ENCODE measurements at places on chromosomes 3 and 15. TPM values are rescaled to one million over a fixed set of nuclear protein-coding genes. Genes with fewer than 3 reads are reported as not detected.

- no peaks in the 10 kb centered on the region for H3K27me3 ChIP-seq
- H3K27ac ChIP-seq, result no peak overlapping the region
- DNase-seq, result no peak
- H3K4me1 ChIP-seq, result no peaks in the 10 kb centered on the region
These were observed 47.7 kb downstream of the MECOM start for GRCh38 chr3:169615833-169616232.

DNA sequence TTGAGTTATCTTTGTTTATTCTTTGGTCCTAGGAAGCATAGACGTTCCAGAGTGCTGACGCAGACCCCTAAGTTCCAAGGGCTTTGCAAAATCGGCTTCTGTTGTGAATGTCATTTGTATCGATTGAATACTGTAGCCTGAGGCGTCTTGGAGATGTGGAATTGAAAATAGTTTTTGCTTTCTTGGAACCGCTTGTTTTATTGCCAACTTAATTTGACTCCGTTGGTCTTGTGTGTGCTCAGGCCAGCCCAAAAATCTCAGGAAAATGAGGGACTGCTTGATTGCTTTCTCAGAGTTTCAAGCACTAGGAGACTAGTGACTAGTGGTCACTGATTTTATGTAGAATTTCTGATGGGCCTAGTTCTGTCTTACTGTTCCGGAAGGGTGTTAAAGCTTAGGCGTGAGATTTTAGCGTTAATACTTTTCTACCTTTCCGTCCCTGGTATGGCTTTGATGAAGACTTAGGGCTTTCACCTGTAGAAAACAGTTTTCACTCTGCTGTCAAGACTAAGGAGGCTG lies 263 bp upstream of the UTS2B start:
- peak overlapping the region; percentile 95 for H3K27ac ChIP-seq
- H3K4me1 ChIP-seq, result no peaks in the 10 kb centered on the region
- H3K4me3 ChIP-seq, result peak overlapping the region; percentile 96
- H3K27me3 ChIP-seq, result no peaks in the 10 kb centered on the region

GRCh38 chr15:39882602-39883001 lies 37.5 kb downstream of the GPR176 start:
- DNase-seq, result no peak
- no peak overlapping the region for H3K4me3 ChIP-seq
- no peaks in the 10 kb centered on the region for H3K27me3 ChIP-seq
- H3K4me1 ChIP-seq, result no peaks in the 10 kb centered on the region
- no peak overlapping the region for H3K27ac ChIP-seq

DNA sequence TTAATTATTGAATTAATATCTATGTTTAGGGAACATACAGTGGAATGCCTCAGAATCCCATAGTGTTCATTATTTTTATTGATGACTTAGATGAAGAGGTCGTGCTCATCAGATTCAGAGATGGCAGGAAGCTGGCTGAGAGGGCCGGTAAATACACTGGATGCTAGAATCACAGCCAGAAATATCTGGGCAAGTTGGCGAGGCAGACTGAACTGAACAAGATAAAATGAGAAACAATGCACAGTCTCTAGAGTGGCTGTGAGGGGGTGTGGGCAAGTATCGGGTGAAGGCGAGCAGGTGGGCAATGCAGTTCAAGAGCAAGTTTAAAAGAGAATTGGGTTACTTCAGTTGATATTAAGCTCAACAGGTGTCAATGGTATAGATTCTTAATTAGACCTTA lies 5.9 kb downstream of the DGKG start:
- no peak overlapping the region for H3K27ac ChIP-seq
- DNase-seq, result no peak
- no peaks in the 10 kb centered on the region for H3K36me3 ChIP-seq
- no peak overlapping the region for H3K4me3 ChIP-seq
- no peaks in the 10 kb centered on the region for H3K4me1 ChIP-seq

- no peak overlapping the region for H3K4me3 ChIP-seq
- no peaks in the 10 kb centered on the region for H3K36me3 ChIP-seq
- no peaks in the 10 kb centered on the region for H3K27me3 ChIP-seq
- no peaks in the 10 kb centered on the region for H3K4me1 ChIP-seq
- no peak for DNase-seq
These were observed 72.4 kb downstream of the RHCG start for GRCh38 chr15:89423981-89424380.

GRCh38 chr3:126867190-126867862 lies 115.6 kb upstream of the PLXNA1 start:
- H3K4me1 ChIP-seq, result no peaks in the 10 kb centered on the region
- H3K36me3 ChIP-seq, result no peaks in the 10 kb centered on the region
- H3K27me3 ChIP-seq, result no peaks in the 10 kb centered on the region

GRCh38 chr3:39502838-39503145 lies 35.3 kb downstream of the MOBP start:
- no peaks in the 10 kb centered on the region for H3K36me3 ChIP-seq
- DNase-seq, result no peak
- H3K27ac ChIP-seq, result no peak overlapping the region
- H3K27me3 ChIP-seq, result no peaks in the 10 kb centered on the region
- peak overlapping the region; percentile 48 for H3K4me3 ChIP-seq

- no peak for DNase-seq
- H3K27me3 ChIP-seq, result peaks cover 96% of the 10 kb centered on the region
- no peaks in the 10 kb centered on the region for H3K36me3 ChIP-seq
- no peak overlapping the region for H3K4me3 ChIP-seq
- peaks cover 8% of the 10 kb centered on the region for H3K4me1 ChIP-seq
These were observed 4.3 kb downstream of the ONECUT1 start for GRCh38 chr15:52785672-52786406.

- H3K36me3 ChIP-seq, result no peaks in the 10 kb centered on the region
- no peak overlapping the region for H3K4me3 ChIP-seq
- H3K27ac ChIP-seq, result no peak overlapping the region
- no peaks in the 10 kb centered on the region for H3K4me1 ChIP-seq
- H3K27me3 ChIP-seq, result no peaks in the 10 kb centered on the region
These were observed 550.5 kb upstream of the GBE1 start for GRCh38 chr3:82311901-82312300.

- DNase-seq, result no peak
- H3K27ac ChIP-seq, result no peak overlapping the region
- H3K36me3 ChIP-seq, result no peaks in the 10 kb centered on the region
- H3K4me1 ChIP-seq, result no peaks in the 10 kb centered on the region
- H3K4me3 ChIP-seq, result no peak overlapping the region
These were observed 217.8 kb downstream of the UACA start for GRCh38 chr15:70545526-70545925.

Gene FBXL2
- 19.7 TPM for total RNA-seq

DNA sequence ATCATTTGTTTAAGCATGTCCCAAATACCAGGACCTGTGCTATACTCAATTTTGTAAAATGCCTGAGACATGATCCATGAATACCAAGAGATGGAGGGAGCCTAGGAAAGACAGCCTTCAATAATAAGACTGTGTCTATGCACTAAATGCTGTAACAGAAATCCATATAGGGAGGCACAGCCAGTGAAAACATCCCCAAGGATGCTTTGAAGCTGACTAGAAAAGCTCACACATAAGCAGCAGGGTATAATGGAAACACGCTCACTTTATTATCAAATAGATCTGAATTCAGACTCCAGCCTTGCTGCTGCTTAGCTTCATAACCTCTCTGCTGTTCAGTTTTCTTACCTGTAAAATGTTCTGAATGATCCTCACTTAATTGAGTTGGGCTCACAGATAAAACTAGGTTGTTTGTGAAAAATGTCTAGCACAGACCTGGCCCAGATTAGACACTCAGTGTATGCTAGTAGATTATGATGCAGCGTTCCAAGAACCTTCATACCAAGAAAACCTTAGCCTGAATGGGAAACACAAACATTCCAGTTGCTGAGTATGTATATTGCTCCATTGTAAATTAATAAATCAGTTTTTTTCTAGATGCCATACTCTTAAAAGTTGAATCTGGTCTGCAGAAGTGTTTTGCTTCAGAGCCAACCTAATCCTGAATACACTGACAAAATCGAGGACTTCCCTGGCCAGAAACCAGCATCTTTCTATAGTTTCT lies 3.8 kb upstream of the LARP6 start:
- no peak for DNase-seq
- H3K4me3 ChIP-seq, result no peak overlapping the region
- no peaks in the 10 kb centered on the region for H3K36me3 ChIP-seq
- H3K4me1 ChIP-seq, result no peaks in the 10 kb centered on the region
- H3K27ac ChIP-seq, result peak overlapping the region; percentile 48

Gene CAMK2N2
- total RNA-seq, result not detected

GRCh38 chr3:126886217-126886616 lies 96.7 kb upstream of the PLXNA1 start:
- no peaks in the 10 kb centered on the region for H3K27me3 ChIP-seq
- H3K4me1 ChIP-seq, result no peaks in the 10 kb centered on the region
- H3K4me3 ChIP-seq, result no peak overlapping the region
- H3K27ac ChIP-seq, result no peak overlapping the region

GRCh38 chr3:164806188-164806587 lies 272.1 kb downstream of the SI start:
- no peak overlapping the region for H3K27ac ChIP-seq
- no peaks in the 10 kb centered on the region for H3K27me3 ChIP-seq
- H3K4me3 ChIP-seq, result no peak overlapping the region
- no peak for DNase-seq

Gene ANKRD34C
- total RNA-seq, result not detected

- no peaks in the 10 kb centered on the region for H3K36me3 ChIP-seq
- no peaks in the 10 kb centered on the region for H3K27me3 ChIP-seq
- DNase-seq, result no peak
- no peak overlapping the region for H3K4me3 ChIP-seq
These were observed 12.4 kb downstream of the NDUFB4 start for GRCh38 chr3:120608506-120608905.

GRCh38 chr15:75895731-75896130 lies 7.9 kb upstream of the FBXO22 start:
- DNase-seq, result no peak
- H3K4me1 ChIP-seq, result no peaks in the 10 kb centered on the region
- H3K27me3 ChIP-seq, result no peaks in the 10 kb centered on the region
- no peak overlapping the region for H3K27ac ChIP-seq

DNA sequence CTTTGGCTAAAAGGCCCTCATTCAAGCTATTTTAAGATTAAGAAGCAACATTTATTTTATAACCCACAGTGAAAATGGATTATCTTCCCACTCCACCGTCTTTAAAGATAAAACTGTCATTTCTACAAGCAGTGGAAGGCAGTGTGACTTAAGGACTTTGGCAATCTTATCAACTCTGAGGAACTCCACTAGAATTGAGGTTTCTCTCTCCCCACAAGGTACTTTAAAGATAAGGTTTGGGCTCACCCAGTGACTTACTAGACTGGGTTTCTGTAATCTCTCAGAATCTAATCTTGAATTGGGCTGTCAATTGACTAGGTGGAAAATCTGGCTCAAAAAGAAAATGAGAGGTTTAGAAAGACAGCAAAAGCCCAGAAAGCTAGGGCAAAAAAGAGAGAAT lies 21.7 kb downstream of the ZNF385D start:
- H3K4me1 ChIP-seq, result no peaks in the 10 kb centered on the region
- no peaks in the 10 kb centered on the region for H3K36me3 ChIP-seq

DNA sequence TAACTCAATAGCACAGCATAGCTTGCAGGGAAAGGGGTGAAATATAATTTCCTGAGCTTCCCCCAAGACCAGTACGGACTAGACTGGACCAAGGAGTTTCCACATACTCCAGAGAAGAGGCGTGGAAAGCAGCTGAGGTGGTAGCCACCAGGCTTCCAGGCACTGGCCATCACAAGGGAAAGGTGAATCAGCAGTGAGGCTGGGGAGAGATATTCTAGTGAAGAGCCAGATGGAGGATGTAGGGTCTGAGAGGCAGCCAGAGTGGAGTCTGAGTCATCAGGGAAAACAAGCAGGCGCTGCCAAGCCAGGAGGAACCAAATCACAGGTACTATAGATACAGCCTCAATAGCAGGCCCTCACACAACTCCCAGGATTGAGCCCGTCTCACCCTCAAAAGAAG lies 9.6 kb upstream of the RASA2 start:
- no peaks in the 10 kb centered on the region for H3K36me3 ChIP-seq
- no peaks in the 10 kb centered on the region for H3K27me3 ChIP-seq
- no peak overlapping the region for H3K4me3 ChIP-seq
- no peaks in the 10 kb centered on the region for H3K4me1 ChIP-seq
- H3K27ac ChIP-seq, result no peak overlapping the region

GRCh38 chr3:66035763-66036477 lies 2.8 kb downstream of the MAGI1 start:
- H3K4me3 ChIP-seq, result peak overlapping the region; percentile 75
- no peaks in the 10 kb centered on the region for H3K36me3 ChIP-seq
- DNase-seq, result no peak
- H3K27me3 ChIP-seq, result no peaks in the 10 kb centered on the region
- peaks cover 13% of the 10 kb centered on the region for H3K4me1 ChIP-seq

- no peaks in the 10 kb centered on the region for H3K36me3 ChIP-seq
- H3K4me1 ChIP-seq, result no peaks in the 10 kb centered on the region
- no peak for DNase-seq
- no peaks in the 10 kb centered on the region for H3K27me3 ChIP-seq
- no peak overlapping the region for H3K27ac ChIP-seq
These were observed 36.8 kb upstream of the SCAANT1 start for GRCh38 chr3:63949005-63949404.

- no peaks in the 10 kb centered on the region for H3K36me3 ChIP-seq
- no peaks in the 10 kb centered on the region for H3K27me3 ChIP-seq
- no peak overlapping the region for H3K4me3 ChIP-seq
- DNase-seq, result no peak
These were observed 25.2 kb downstream of the ARPP21 start for GRCh38 chr3:35664460-35664919.

DNA sequence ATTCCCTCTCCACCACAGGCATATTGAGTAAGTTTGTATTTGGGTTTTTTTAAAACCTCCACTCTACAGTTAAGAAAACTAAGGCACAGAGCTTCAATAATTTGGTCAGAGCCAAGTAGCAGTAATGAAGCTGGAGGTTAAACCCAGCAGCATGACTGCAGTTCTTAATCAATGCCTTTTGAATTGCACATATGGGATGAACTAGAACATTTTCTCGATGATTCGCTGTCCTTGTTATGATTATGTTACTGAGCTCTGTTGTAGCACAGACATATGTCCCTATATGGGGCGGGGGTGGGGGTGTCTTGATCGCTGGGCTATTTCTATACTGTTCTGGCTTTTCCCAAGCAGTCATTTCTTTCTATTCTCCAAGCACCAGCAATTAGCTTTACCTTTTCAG lies 1.6 kb upstream of the CCR5 start:
- no peaks in the 10 kb centered on the region for H3K27me3 ChIP-seq
- no peak for DNase-seq
- H3K4me1 ChIP-seq, result no peaks in the 10 kb centered on the region
- no peak overlapping the region for H3K27ac ChIP-seq

DNA sequence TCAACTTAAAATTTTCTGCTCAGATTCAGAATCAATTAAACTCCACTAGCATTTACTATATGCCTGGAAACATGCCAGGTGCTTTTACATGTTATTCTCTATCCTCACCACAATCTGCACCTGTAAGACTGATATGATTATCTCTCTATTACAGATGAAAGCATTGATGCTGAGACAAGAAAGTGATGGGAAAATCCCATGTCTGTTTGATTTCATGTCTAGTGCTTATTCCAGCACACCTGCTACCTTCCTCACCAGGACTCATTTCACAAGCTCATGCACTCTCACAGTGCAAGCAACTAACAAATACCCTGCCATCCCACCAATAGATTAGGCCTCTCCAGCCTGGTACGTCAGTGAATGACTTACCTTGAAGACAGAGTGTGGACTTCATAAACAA lies 25.0 kb upstream of the BCL6 start:
- DNase-seq, result no peak
- no peaks in the 10 kb centered on the region for H3K27me3 ChIP-seq
- no peaks in the 10 kb centered on the region for H3K4me1 ChIP-seq
- no peak overlapping the region for H3K4me3 ChIP-seq

Measured in breast epithelium (tissue), 4 donors.